ENCODE measurements at places on chromosomes 12 and 14. TPM values are rescaled to one million over a fixed set of nuclear protein-coding genes. Genes with fewer than 3 reads are reported as not detected.

- no peak for DNase-seq
These were observed 615.1 kb downstream of the TMEM121 start for GRCh38 chr14:106141242-106142220.

- DNase-seq: no peak
These were observed 70.8 kb downstream of the SYNE3 start for GRCh38 chr14:95445676-95446075.

GRCh38 chr14:93076755-93077154 is 39.0 kb downstream of the ITPK1 start:
- DNase-seq: no peak

Gene SCARB1
- 69.2 TPM for total RNA-seq

Gene TDRD9
- 8.2 TPM for total RNA-seq

Data from sciatic nerve (tissue), 2 donors.